ENCODE measurements at places on chromosomes 2 and 18.

GRCh38 chr2:10947005-10947440 is 35.3 kb downstream of the KCNF1 start:
- DNase-seq = no peak

DNA sequence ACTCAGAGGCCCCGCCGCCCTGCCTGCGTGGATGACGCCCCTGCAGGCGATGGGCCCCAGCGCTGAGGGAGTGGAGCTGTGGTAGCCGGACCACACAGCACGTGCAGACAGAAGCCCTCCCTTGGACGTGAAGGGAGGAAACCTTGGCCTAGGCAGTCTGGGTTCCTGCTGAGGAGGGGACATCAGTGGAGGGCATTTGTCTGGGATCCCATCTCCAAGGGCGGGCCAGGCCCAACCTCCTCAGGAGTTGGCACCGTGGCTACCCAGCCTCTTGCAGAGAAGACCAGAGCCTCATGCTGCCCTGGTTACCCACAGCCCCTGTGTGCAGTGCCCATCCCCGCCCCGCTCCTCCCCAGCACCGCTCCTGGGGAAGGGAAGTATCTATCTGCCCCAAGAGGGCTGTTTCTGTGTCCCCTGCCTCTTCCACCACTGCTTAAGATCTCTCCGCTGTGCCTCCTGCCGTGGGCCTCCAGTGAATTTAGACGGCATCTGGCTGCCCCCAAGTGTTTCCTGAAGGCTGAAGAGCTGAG is 241.8 kb downstream of the KLHL29 start:
- no peak for DNase-seq

DNA sequence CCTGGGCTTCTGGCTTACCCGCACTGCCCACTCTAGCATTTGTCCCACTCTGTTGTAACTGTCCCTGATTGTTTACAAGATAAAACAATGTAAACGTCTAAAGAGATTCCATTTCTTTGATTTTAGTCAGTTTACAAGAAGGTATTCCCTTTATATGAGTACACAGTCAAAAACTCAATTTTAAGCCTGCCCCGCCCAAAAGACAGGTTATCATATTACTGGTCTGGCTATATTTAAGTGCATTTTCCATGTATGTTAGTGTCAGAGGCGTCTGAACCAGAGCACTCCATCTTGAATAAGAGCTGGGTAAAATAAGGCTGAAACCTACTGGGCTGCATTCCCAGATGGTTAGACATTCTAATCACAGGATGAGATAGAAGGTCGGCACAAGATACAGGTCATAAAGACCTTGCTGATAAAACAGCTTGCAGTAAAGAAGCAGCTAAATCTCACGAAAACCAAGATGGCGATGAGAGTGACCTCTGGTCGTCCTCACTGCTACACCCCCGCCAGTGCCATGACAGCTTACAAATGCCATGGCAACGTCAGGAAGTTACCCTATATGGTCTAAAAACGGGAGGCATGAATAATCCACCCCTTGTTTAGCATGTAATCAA is 15.0 kb downstream of the GPR45 start:
- no peak for DNase-seq

- no peak for DNase-seq
Observed at GRCh38 chr2:98009887-98010760, 14.4 kb upstream of the TMEM131 start.

DNA sequence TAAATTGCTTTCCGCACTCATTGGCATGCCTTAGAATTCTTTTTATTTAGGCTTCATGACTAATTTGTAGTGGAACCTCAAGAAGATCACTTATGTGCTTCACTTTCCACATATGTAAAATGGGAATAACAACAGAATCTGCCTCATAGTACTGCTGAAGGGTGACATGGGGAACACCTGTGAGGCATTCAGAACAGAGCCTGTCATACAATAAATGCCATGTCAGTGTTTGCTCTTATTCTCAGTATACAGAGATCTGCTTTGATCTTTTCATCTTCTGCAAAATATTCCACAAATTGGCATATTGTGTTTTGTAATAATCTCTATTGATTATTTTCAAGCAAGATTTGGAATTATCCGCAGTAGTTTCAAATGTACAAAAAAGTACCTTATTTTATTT is 17.4 kb upstream of the CPS1 start:
- DNase-seq = no peak

GRCh38 chr2:159606287-159606686 is 10.1 kb downstream of the BAZ2B start:
- no peak for DNase-seq

- DNase-seq = no peak
Observed at GRCh38 chr2:4947911-4948310, 744.3 kb upstream of the SOX11 start.

GRCh38 chr18:48733643-48734253 is 194.9 kb downstream of the CTIF start:
- no peak for DNase-seq

DNA sequence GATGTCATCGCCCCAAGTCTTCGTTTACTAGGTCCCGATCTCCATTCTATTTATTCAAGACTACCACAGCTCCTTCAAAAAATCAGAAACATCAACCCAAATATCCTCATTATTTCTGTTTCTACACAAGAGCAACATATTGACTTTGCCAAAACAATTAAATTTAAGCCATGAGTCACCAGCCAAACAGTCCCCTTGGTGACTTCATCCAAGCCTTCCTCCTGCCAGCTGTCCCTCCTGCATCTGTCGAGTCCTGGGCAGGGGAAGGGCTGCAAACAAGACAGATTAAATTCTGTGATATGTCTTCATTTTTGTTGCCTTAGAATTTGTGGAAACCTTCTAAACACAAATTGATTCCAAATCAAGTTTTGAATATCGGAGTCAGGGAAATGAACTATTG is 110.3 kb downstream of the SP3 start:
- DNase-seq = no peak

DNA sequence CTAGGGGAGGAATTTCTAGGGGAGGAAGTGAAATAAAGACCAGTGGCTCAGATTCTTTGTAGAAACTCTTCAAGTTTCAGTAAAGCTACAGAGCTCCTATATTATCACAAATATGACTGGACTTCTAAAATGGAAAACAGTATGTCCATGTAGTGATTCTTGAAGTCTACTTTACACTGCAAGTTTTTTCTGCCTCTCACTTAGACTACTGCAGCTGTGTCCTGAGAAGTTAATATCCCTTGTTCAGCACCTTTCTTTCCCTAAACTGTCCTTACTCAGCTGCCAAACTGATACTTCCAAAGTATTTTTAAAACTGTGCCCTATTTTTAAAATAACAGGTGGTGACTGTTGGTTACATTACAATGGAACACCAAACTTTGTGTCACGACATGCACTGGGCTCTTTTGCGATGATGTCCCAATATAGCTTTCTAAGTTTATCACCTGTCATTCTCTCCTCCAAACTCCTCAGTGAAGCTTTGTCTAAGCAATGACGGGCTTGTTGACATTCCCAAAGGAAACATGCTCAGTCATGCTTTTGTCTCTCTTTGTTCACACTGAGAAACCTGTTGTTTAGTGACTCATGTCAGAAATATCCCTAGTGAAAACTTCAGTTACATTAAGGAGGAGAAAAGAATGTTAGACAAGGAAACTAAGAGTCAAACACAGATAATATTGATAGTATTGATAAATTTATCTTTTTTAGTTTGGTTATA is 341.1 kb downstream of the ARL6IP6 start:
- no peak for DNase-seq

DNA sequence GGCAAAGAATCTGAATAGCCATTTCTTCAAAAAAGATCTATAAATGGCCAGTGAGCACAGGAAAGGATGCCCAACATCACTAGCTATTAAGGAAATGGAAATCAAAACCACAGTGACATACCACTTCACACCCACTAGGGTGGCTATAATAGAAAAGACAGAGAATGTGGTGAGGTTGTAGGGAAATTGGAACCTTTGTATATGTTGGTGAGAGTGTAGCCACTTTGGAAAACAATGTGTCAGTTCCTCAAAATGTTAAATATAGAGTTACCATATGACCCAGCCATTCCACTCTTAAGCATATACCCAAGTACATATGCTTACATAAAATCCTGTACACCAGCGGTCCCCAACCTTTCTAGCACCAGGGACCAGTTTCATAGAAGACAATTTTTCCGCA is 152.8 kb downstream of the SMAD2 start:
- no peak for DNase-seq

GRCh38 chr18:73340135-73340977 is 472.6 kb upstream of the NETO1 start:
- DNase-seq = no peak

- DNase-seq = no peak
Observed at GRCh38 chr2:62229082-62229605, 33.2 kb downstream of the B3GNT2 start.

GRCh38 chr2:127106457-127106990 is 430 bp downstream of the BIN1 start:
- DNase-seq = no peak

DNA sequence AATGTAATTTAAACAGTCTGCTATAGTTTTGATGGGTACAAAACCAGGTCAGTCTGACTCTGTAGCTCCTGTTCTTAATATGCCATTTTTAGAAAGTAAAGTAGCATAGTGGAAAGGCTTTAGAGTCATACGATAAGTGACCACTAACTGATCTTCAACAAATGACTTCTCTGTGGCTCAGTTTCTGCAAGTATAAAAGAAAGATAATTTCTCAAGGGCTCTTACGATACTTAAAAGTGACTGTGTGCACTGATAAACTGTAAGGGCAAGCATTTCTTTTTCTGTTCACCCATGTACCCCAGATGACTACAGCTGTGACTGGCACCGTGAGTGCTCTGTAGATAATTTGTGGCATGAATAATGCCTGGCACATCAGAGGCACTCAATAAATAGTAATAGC is 178.7 kb downstream of the LCLAT1 start:
- DNase-seq = no peak

DNA sequence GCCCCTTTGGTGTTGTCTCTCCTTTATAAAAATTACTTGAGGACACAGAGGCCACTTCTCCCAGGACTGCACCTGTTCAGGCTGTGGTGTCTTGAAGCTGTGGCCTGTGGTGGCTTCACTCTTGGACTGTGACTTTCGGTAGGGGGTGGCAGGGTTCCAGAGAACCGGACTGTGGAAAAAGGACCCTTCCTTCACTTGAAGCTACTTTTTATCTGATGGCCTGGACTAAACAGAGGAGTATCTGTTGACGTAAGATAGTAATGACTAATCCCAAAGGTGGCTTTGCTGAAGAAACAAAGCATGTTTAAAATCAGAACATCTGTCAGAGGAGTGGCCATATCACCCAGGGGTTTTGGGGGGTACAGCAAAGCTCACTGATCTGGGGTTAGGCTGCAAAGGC is 60.8 kb downstream of the CENPO start:
- DNase-seq = no peak

DNA sequence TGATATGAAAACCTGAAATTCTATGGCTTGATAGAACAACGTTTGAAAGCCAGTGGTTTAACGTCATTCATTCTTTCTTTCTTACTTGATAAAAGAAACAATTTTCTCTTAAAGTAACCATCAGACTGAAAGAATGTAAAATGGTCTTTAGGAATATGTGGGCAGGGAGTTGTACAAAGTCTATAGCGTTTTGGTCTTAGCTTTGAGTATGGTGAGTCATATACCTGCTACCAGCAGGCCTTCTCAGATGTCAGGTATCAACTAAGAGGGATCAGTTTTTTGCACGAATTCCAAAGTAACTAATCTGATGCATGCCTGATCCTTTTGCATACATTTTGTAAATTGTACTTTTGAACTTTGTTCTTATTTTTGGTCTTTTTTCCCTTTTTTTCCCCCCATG is 101.5 kb upstream of the DSEL start:
- DNase-seq = no peak

DNA sequence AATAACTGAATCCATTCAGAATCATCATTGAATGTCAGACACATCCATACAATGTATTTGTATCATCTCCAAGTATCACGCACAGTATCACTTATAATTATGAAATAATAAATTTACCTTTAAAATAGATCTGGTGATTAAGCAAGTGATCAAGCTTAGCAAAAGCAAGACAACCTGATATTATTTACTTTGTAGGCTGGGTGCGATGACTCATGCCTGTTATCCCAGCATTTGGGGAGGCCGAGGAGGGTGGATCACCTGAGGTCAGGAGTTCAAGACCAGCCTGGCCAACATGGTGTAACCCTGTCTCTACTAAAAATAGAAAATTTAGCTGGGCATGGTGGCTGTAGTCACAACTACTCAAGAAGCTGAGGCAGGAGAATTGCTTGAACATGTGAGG is 421.0 kb upstream of the NETO1 start:
- no peak for DNase-seq

DNA sequence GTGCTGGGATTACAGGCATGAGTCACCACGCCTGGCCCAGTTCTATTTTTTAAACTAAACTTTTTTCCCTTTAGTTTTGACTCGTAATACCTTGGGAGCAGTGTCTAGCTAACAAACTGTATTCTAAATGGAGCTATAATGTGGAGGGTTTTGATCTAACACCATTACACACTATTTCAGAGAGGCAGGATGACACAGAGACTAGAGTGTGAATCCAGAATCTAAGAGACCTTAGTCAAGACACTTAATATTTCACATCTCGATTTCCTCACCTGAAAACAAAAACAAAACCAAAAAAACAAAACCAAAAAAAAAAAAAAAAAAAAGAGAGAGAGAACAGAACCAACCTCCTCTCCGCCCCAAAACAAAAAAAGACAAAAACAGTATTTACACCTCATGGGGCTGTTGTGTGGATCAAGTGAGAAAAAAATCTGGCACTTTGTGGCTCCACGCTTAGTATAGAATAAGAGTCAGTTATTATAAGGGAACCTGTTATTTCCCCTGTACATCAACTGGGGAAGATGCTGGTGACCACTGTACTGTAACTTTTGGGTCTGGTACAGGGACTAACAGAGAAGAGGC is 31.3 kb downstream of the DARS1 start:
- no peak for DNase-seq

DNA sequence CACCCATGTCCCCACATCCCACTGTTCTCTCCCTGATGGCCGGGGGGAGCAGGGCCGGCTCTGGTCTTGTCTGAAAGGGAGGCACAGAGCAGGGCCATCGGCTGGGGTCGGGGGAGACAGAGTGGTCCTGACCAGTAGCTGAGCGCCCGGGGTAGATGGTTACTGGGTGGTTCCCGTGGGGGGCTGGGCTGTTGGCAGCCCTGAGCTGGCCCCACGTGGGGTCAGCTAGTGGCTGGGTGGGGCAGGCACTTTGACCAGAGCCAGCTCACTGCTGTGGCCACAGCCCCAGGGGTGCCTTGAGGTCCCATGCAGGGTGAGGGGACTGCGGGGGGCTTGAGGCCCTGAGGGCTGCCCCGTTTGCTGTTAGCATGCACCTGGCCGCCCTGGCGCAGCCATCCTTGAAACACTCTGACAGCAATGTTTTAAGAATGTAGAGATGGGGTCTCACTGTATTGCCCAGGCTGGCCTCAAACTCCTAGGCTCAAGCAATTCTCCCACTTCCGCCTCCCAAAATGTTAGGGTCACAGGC is 12.3 kb upstream of the NEU4 start:
- DNase-seq = no peak

- DNase-seq = no peak
Observed at GRCh38 chr2:64260817-64261216, 116.6 kb upstream of the PELI1 start.

DNA sequence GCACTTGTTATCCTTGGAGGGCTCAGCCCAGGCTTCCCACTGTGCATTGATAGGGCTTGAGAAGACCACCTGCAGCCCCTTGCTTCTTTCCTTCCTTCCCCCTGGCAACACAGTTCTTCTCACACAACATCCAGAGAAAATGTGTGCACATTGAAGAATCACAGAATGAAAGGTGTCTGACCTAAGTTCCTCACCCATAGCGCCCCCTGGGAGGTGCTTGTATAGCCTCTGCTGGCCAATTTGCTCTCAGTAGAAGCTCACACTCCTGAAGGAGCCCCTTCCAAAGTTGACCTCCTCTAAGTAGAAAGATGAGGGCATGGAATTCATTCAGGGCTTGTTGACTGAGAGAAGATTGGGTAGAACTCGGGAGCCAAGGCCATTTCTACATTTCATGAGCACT is 758.4 kb upstream of the KLHL29 start:
- no peak for DNase-seq
